ENCODE measurements at places on chromosomes 5 and 9.

GRCh38 chr5:113950186-113950585 lies 411.7 kb upstream of the KCNN2 start:
- DNase-seq, result no peak

DNA sequence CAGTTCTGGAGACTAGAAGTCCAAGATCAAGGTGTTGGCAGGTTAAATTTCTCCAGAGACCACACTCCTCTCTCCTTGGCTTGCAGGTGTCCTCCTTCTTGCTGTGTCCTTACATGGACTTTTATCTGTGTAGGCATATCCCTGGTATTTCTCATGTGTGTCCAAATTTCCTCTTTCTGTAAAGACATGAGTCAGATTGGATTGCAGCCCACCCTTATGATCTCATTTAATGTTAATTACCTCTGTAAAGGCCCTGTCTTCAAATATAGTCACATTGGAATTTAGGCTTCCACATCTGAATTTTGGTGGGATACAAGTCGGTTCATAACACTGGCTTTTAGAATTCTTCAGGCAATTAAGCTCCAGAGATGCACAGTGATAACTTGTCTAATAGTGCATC lies 322.2 kb upstream of the GRIA1 start:
- DNase-seq, result no peak

DNA sequence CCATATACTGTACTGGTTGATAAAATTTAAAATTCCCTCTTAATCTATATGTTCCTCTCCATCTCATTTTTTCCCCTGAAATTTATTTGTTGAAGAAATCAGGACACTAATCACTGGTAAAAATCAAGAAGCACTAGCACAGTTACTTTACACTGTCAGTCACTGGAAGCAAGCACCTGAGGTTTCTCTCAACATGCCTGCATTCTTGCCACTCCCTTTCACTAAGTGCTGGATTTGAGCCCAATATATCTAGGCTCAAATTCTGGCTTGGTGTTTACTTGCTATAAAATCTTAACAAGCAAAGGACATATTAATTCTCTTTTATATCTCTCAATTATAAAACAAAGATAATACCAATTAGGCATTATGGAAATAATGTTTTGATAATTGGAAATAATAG lies 58.6 kb downstream of the DIAPH1 start:
- peak; percentile 62 for DNase-seq

DNA sequence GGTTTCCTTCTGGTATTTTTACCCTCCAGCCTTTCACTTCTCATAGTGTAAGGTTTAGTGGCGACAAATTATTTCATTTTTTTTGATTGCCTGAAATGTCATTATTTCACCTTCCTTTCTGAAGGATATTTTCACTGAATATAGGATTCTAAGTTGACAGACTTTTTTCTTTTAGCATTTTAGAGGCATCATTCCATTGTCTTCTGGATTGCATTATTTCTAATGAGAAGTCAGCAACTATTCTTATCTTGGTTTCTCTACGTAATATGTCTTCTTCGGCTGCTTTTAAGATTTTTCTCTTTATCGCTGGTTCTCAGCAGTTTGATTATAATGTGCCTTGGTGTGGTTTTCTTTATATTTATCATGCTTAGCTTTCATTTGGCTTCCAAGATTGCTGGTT lies 194.2 kb downstream of the GAPVD1 start:
- DNase-seq, result no peak

DNA sequence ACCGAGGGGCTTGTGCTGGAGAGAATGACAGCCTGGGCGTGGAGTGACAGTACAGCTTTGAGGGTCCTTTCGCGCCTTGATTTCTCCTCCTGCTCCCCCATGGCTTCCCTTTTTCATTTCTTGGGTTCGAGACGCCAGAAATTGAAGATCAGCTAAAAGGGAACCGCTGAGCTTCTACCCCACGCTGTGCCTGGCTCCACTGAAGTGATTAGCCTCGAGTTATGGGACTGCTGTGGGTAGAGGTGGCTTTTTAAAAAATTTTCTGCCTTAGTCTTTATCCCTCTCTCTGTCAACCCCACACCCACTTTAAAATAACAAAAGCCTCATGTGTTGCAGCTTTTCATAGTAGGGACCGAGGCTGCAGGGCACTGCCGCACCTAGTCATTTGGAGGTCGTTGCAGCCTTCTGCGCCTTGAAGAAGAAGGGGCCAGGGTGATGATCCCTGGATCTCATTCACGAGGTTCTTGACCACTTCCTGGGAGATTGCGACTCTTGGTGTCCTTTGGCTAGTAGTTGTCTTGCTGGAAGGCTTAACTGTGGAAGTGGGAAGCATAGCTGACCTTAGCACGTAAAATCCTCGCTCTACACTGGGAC lies 603 bp downstream of the PPIP5K2 start:
- no peak for DNase-seq

All from NCI-H774 (cell line).